Activated naive CD8-positive, alpha-beta T cell treated with anti-CD3 and anti-CD28 coated beads, Interleukin-2, amount 50 U/mL, for 24 hours (primary cell): ENCODE measurements at places on chromosomes 5 and 9.

- no peak for DNase-seq
Observed at GRCh38 chr9:80867731-80868130, 821.6 kb downstream of the TLE1 start.

GRCh38 chr5:167011196-167011595 is 1280.2 kb upstream of the WWC1 start:
- DNase-seq = no peak

DNA sequence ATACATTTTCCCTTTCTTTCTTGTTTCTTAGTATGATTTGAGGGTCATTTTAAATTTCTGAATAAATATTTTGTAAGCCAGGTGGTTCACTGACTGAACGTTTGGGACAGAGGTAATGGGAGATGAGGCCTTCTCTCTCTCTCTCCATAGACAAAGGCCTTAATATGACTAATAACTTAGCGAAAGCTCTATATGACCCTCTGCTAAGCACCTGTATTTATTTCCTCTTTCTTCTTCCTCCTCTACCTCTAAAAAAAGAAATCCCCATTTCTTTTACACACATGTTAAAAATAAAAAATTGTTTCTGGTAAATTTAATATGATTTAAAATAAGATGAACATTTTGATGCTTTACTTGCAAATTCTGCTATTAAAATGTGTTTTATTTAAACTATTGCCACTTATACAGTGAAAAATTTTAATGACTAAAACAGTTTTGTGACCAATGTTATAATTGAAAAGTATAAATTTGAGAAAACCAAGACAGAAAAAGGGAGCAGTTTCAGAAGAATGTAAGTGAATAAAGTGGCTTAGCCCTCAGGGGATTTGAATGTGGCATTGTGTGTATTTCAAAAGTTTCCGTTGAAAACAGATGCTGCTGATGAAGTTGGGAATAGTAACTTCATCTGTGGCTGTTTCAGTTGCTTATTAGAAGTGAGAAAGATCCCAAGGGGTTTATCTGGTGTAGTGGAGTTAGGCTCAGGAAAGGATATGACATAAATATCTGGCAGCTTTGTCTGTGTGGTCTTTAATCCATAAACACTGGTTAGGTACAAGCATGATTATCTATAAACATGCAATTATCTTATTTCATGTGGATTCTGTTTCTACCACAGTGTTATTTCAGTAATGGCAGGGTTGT is 128.6 kb upstream of the GRHPR start:
- no peak for DNase-seq

GRCh38 chr5:68161156-68161555 is 54.4 kb upstream of the PIK3R1 start:
- DNase-seq = no peak

DNA sequence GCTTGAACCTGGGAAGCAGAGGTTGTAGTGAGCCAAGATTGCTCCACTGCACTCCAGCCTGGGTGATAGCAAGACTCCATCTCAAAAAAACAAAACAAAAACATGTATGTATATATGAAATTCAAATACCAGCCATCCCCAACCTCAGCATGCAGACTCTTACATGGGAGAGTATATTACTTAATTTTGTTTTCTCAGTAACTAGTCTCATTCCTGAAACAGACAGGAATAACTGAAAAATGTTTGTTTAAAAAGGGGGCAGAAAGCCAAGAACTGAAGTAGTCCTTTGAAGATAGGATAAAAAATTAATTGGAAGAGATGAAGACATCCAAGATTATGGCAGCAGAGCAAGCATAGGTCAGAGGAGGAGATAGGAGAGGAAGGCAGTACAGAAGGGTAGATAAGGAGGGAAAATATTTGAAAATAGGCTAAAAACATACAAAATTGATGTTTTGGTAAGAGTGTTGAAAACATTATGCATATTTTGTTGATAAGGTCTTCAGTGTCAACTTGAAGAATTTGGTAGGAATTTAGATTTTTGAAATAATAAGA is 309.9 kb downstream of the MAT2B start:
- no peak for DNase-seq

DNA sequence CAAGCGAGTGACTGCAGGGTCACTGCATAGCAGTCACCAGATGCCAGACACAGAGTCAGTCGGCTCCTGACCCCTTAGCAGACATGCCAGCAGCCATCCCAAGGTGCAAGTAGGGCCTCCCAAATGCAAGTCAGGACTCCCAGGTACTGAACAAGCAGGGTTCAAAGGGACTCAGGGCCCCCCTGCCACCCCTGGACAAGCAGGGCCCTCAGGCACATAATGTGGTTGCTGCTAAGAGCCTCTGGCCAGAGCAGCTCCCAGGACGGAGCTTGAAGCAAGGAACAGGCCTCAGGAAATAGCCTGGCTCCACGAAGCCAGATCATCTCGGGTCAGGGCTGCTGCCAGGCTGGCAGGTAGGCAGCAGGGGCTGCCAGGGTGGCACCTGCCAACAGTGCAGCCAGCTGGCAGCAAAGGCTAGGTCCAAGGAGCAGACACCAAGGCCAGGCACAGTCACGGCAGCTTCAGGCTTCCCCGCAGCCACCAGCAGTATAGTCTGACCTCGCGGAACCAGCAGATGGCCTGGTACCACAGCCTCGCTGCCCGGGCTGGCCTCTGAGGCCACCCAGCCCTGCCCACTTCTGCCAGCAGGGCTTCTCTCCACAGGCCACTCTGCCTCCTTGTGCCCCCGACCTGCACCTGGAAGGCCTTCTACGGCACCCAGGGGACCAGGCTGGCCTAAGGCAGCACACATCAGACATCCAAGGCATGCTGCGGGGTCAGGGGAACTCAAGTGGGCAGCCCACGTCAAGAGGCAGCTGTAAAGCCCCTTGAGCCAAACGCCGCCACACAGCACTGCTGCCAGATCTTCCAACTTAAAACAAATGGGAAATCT is 7.4 kb downstream of the EEIG1 start:
- no peak for DNase-seq

GRCh38 chr5:112625689-112626438 is 111.8 kb upstream of the APC start:
- DNase-seq = no peak
